ENCODE measurements at places on chromosomes 7 and 10.

GRCh38 chr10:42645103-42645502, 6.7 kb upstream of the ZNF33B start:
- DNase-seq: no peak

DNA sequence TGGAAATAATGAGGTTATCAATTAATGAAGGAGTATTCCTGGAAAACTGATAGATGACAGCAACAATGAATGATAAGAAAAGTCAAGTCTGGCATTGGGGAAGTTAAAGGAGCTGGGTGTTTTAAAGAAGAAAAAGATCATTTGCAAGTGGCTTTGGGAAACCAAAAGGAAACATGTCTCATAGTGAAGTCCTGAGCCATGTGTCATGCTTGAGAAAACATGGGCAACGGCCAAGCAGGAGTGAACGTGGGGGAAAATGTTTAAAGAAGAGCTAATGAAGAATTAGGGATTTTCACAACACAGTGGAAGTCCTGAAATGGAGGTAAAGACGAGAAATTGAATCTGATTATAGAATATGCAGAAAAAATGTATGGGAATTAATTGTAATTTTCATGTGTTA, 1383.2 kb upstream of the CELF2 start:
- DNase-seq: no peak

GRCh38 chr7:22630069-22630468, 96.9 kb upstream of the IL6 start:
- no peak for DNase-seq

- DNase-seq: no peak
Observed at GRCh38 chr10:62732841-62733653, 71.5 kb upstream of the ADO start.

All from DND-41 (cell line).